ENCODE measurements at places on chromosomes 2 and 18.

GRCh38 chr2:231597014-231597611 is 4.4 kb downstream of the TEX44 start:
- DNase-seq = no peak

- no peak for DNase-seq
Measured at GRCh38 chr2:176935543-176936102, 277.0 kb upstream of the HNRNPA3 start.

- peak; percentile 19 for DNase-seq
Measured at GRCh38 chr2:118774458-118775133, 72.9 kb downstream of the EN1 start.

GRCh38 chr2:120637847-120638246 is 97.8 kb upstream of the GLI2 start:
- no peak for DNase-seq

- no peak for DNase-seq
Measured at GRCh38 chr2:105580870-105581554, 163.7 kb upstream of the NCK2 start.

DNA sequence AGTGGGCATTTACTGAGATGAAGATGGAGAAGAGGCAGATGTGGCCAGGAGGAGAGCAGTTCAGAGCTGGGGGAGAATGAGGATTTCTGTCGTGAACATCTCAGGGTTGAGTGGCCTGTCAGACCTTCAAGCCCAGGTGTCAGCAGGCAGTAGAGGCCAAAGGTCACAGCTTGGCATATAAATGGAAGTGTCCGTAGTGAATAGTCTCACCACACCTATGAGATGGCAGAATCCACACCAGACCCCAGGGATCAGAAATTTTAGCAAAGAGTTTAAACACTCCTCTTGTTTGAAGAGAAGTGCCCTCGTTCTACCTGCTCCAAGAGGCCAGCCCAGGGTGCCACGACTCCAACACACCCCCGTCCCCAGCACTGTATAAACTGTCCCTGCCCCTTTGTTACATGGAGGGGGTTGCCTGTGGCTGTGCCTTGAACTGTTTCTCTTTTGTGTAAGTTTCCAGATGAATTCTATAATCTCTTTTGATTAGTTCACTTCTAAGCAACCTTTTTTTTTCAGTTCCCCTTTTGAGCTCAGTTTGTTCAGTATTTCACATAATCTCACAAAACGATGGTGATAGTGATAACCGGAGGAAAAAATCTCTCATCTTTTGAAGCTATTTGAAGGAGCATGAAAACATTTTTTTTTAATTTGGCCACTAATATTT is 69.0 kb upstream of the TTC39C start:
- no peak for DNase-seq

GRCh38 chr2:81249152-81249551 is 944.6 kb upstream of the LRRTM1 start:
- DNase-seq = no peak
